RWPE2 (cell line): ENCODE measurements at places on chromosomes 3 and 15.

DNA sequence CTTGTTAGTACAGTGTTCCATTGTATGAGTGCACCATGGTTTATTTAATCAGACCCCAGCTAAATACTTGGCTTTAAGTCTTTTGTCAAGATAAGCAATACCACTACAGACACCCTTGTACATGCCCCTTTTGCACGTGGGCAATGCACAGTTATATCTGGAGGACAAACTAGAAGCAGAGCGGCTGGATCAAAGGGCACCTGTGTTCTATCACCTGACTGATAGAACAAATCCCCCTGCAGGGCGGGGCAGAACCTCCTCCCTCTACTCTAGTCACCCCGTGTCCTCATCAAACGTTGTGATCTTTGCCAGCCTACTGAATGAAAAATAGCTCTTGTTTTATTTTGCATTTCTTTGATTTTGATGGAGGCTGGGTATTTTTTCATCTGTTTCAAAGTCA lies 314.9 kb downstream of the TLE3 start:
- no peak for DNase-seq

DNA sequence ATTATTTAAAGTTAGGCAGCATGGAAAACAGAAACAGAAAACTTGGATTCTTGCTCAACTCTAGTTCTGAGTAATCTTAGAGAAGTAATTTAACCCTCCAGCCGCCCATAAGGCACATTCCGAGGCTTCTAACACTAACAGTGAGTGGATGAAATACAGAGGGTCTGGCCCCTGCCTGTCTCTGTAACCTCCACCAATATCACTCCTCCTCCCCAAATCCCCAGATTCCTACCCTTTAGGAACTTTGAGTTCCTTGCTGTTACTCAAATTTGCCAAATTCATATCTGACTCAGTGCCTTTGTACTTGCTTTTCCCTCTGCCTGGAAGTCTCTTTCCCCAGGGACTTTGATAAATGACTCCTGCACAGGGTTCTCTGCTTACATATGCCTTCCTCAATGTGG lies 112.5 kb upstream of the TGFBR2 start:
- no peak for DNase-seq

- DNase-seq = no peak
These were observed 32.5 kb downstream of the GADL1 start for GRCh38 chr3:30862004-30862403.

DNA sequence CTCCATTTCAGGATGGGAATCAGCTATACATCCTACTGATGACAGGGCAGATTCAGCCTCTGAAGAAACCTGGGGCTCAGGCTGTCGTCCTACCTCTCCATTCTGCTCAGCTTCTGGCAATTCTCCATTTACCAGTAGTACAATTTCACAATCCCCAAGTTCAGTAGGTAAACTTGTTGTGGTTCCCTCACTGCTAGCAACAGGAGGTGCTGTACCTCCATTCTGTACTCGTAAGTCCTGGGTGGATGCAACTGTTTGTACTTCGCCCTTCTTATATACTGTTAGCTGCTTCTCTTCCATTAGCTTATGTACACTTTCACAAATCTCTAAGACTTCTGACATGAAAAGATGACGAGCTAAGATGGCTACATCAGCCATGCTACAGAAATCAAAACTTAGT lies 11.6 kb downstream of the ZBTB11 start:
- DNase-seq = no peak

DNA sequence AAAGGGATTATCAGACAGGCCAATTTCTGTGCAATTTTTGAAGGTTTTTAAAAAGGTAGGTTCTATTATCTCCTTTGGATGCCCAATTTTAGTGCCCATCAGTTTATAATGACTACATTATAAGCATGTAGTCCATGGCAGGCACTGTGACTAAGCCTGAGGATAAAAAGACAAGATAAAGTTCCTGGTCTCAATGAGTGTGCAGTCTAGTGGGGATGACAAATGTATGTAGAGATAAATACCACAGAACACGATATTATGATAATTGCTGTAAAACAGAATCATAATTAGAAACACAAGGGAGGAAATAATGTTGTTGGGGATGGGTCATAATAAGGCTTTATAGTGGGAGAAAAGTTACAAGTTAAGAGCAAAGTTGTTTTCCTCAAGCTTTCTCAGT lies 163.1 kb downstream of the ZNF385D start:
- no peak for DNase-seq

- no peak for DNase-seq
These were observed 130.6 kb downstream of the STAG1 start for GRCh38 chr3:136621628-136622027.

GRCh38 chr3:42659451-42660130 lies 6.1 kb downstream of the ZBTB47 start:
- DNase-seq = no peak

DNA sequence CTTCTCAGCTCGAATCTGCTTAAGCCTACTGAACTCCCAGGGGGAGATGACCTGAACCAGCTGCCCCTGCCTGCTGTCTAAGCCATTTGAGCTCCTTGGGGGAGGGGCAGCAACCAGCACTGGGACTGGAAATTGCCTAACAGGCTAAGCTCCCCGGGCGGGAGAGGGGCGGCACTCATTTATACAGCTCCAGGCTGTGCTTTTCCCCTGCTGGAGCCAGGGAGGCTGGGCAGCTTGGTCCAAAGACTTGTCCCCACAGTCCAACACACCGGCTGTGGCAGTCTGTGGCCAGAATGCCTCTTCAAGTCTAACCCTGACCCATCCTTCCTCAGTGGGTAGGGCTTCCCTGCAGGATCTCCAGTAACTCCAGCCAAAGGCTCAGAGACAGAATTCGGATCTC lies 1241.5 kb downstream of the ROBO2 start:
- no peak for DNase-seq

DNA sequence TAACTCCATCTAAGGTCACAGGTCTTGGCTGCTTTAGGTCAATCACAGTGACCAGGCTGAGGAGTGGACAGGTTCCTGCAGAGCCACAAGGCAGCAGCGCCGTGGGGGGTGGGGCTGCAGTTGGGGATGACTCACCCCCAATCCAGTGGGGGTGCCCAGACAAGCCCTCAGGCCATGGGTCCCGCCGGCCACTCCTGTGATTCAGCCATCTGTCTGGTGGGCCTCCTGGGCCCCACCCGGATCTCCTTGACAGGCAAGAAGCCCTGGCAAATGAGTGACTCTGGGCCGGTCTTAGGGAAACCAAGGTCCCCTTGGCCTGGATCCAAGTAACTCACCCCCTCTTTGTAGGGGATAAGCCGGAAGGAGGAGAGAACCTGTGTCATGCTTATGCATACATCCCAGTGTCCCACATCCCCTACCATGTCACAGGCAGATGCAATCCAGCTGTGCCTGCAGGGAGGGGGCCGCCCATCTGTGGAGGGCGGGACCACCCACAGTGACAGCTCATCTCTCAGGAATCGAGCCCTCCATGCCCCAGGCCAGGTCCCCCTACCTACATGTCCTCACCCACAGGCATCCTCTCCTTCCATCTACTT lies 495 bp upstream of the COL7A1 start:
- DNase-seq = peak; percentile 98

- DNase-seq = no peak
These were observed 40.9 kb downstream of the FBN1 start for GRCh38 chr15:48604567-48604966.

DNA sequence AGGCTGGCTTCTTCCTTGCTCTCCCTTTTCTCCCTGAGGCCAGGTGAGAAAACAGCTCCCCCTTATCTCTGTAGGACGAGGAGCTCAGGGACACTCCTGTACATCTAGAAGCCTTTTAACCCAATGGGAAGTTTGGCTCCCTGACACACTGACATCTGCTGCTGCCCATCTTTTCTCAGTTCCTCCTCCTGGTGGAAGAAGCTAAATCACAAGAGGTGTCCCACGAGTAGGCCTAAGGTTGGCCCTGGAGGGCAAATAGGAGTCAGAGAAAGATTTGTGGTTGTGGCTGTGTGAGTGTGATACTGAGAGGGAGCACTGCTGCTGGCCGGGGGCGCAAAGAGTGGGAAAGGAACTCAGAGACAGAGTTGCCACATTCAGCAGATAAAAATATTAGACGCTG lies 49.5 kb downstream of the ARHGAP31 start:
- DNase-seq = no peak

DNA sequence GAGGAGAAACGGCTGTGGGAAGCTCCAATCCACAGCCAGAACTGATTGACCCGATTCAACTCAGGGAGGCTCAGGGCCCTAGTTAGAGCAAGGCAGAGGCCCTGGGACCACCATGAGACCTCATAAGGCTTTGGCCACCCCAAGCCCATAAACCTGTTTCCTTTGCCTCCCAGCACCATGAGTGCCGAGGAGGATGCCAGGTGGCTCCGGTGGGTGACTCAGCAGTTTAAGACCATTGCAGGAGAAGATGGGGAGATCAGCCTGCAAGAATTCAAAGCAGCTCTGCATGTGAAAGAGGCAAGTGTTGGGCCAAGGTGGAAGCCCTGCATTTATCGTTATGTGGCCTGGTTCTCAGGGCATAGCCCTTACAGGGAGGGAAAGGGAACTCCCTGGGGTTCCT lies 11.9 kb downstream of the NOX5 start:
- no peak for DNase-seq
